Dermis blood vessel endothelial cell (primary cell): ENCODE measurements at places on chromosomes 5 and 9. TPM values are rescaled to one million over a fixed set of nuclear protein-coding genes. Genes with fewer than 3 reads are reported as not detected.

ECSCR gene
- total RNA-seq, result 404 and 423 TPM in 2 replicates

BTNL9 gene
- total RNA-seq, result 0.05 and 0.17 TPM in 2 replicates

EQTN gene
- total RNA-seq, result not detected in 2 replicates

CDKN2B-AS1 gene
- total RNA-seq, result 0.28 and 2.2 TPM in 2 replicates

CYSTM1 gene
- total RNA-seq, result 8.7 and 8.8 TPM in 2 replicates

MYMK gene
- not detected in 2 replicates for total RNA-seq

WHRN gene
- total RNA-seq, result 0.09 and 0.17 TPM in 2 replicates
